ENCODE measurements at places on chromosomes 16 and 17. TPM values are rescaled to one million over a fixed set of nuclear protein-coding genes. Genes with fewer than 3 reads are reported as not detected.

Gene CHRNE
- total RNA-seq: 0.27 TPM

Gene C16orf95
- total RNA-seq: 12.2 TPM

Gene EFNB3
- total RNA-seq: not detected

Gene RND2
- total RNA-seq: not detected

Gene LGALS9B
- not detected for total RNA-seq

Gene CBX4
- total RNA-seq: 16.8 TPM

Gene SLC16A6
- 0.39 TPM for total RNA-seq

Gene TMEM106A
- 11.9 TPM for total RNA-seq

Gene OR4D2
- total RNA-seq: not detected

GRCh38 chr16:63453261-63453660 is 1417.0 kb upstream of the CDH8 start:
- DNase-seq: no peak

DNA sequence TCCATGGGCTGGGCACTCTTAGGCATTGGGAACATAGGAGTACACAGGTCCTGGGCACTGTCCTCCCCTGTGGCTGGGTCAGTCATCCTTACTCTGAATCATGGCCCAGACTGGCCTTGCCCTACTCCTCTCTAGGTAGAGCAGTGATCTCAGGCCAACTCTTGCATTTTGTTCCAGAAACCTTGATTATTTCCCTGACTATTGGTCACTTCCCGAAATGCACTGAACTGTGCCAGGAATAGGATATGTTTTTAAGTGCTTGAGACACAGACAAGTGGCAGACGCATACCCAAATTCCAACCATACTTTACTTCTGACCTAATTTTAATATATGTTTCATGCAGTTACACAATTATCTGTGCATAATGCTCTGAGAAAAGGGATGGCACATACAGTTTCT is 10.3 kb downstream of the KRABD2 start:
- DNase-seq: no peak

DNA sequence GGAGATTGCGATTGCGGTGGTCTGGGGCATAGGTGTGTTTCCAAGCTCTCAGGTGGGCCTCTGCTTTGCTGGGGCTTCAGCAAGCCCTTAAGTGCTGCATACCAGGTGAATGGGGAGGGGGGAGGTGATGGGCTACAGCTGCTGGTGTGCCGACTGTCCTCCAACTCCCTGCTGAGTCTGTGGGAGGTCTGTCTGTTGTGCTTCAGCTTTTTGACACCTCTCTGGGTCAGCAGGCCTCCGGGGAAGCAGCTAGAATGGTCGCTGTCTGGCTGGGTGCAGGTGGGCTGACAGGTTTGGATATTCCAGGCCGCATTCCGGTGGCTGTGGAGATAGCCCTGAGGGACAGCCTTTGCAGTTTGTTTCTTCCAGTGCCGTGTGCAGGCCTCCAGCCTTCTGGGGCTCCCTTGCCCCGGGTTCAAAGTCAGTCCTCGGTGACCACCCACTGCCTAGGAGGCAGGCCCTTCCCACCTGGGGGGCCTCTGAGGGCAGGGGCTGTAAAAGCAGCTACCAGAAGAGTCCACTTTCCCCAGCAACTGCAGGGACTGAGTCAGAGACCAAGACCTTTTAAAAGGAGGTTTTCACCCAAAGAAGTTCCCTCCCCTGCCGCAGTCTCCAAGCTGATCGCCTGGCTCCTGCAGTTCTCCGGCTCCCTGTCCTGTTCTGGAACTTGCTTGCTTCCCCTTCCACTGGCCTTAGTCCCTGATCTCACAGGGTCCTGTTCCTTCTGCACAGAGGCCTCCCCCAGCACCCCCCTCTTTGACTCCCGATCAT is 2.0 kb upstream of the TTYH2 start:
- no peak for DNase-seq

DNA sequence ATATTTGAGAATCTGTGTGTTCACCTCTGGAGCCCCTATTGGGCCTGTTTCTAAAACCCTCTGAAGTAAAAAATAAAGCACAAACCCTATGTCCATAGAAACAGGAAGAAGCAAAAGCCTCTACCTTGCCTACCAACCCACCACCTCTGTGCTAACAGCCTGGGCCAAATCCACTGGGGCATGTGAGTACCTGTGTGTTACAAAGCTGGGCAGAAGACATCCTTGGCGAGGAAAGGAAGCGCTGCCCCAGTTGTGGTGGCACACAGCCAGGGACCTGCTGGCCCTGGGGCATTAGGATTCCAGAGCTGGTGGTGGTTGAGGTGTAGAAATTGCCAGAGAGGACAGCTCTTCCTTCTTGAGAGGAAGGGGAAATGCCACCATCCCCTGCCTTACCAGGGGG is 30.0 kb downstream of the MYO18A start:
- no peak for DNase-seq

- no peak for DNase-seq
Observed at GRCh38 chr16:66399031-66399430, 28.1 kb upstream of the BEAN1 start.

DNA sequence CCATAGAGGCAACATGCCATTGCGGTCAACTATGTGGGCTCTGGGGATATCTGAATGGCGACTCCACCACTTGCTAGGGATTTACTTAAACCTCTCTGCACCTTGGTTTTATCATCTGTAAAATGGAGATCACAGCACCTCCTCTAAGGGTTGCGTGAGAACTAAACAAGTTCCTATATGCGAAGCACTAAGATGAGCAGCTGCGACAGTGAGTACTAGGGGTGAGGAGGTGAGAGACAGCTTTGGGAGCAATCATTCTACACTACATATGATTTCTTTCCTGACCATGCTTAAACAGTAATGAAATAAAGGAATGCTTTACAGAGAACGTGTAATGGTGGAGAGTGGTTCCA is 61.4 kb downstream of the CREBBP start:
- DNase-seq: no peak

DNA sequence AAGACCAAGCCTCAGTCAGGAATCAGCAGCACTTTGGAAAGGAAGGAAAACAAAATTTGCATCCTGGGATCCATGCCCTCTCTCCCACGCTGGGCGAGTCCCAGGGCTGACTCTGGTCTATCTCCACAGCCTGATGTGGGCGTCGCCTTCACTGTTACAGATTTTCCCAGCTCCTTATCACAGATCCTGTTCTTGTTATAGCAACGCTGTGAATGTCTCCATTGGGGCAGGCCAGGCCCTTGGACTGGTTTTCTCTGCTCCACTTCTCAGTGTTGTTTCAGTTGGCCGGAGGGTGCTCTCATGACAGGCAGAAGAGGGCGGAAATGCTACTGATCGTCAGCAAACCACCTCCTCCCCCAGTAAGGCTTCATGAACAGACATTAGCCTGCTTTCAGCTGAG is 127.9 kb upstream of the CDH11 start:
- no peak for DNase-seq

DNA sequence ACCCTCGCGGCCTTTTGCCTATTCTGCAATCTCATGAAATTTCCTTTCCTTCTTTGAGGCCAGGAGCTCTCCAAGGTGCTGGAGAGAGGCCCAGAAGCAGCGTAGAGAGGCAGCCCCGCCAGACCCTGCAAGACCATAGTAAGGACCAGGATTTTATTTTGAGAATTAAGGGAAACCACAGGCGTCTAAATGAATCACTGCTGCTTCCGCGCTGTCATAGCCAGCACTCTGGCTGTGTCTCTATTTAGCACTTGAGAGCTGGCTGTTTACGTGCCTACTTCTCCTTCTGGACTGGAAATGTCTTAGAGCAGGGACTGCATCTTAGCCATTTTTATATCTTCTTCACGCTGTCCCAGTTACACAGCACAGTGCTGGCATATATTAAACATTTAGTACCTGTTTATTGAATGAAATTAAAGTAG is 37.6 kb upstream of the PIRT start:
- no peak for DNase-seq

DNA sequence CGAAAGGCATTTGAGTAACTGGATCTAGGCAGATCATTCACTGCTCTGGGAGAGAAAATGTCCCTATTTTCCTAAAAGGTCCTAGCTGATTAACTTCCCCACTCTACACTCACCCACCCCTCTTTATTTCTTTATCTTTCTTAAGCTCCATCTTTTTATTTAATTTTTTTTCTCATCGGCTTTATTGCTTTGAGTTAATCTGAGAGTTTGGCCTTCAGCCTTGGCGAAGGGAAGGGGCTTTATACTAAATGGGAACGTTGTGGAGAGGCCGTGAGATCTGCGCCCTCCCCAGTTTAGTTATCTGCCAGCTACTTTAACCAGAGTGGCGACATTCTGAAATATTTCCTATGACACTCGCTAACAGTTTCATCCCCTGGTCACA is 882 bp upstream of the TOX3 start:
- no peak for DNase-seq

GRCh38 chr17:30165960-30166359 is 49.3 kb downstream of the NSRP1 start:
- DNase-seq: no peak

GRCh38 chr16:3564130-3564888 is 12.9 kb downstream of the NLRC3 start:
- no peak for DNase-seq

- no peak for DNase-seq
Observed at GRCh38 chr17:31486351-31487062, 95.0 kb downstream of the RAB11FIP4 start.

GRCh38 chr17:9279893-9280292 is 258.6 kb downstream of the NTN1 start:
- DNase-seq: no peak

DNA sequence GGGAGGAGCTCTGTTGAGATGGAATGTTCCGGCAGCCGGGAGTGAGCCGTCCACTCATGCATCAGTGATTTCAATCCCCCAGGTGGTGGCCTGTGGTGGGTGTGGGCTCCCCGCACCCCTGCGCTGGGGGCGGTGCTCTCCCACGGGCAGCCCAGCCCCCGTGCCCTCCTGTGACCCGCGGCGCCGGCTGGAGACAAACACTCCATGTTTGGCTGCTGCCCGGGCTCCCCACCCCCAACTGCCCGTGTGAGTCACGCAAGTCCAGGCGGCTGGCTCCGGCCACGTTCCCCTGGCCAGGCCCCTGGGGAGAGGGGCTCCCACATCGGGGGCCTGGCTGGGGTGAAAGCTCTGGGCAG is 29.4 kb downstream of the CACNA1H start:
- no peak for DNase-seq

- DNase-seq: no peak
Observed at GRCh38 chr17:55242476-55242875, 22.3 kb upstream of the HLF start.

DNA sequence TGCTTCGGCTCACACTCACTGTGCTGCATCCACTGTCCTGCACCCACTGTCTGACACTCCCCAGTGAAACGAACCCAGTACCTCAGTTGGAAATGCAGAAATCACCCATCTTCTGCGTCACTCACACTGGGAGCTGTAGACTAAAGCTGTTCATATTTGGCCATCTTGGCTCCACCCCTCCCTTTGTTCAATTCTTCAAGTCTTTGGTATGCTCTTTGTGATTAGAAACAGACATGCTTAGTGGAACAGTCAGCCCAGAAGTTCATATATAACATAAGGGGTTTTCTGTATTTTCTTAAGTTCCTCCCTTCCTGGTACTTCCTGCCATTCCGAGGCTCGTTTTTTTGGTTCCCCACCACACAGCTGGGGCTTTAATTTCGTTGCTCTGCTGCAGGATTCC is 398.5 kb upstream of the DYNLRB2 start:
- DNase-seq: no peak

DNA sequence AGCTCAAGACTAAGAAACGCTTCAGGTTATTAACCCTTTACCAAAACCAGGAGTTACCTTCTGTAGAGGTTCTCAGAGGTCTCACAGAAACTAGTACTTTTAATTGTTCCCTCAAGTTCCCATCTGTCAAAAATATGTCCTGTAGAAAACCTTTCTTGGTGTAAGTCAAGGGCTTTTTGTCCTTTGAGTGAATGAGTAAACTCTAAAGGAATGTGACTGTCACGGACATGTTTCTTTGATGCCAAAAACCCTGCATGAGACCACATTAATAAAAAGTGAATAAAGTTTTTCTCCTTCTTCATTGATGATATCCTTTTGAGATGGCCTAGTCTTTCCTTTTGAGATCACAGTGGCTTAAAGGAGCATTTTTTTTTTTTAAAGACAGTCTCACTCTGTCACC is 102.9 kb downstream of the NLK start:
- DNase-seq: no peak

GRCh38 chr17:34820248-34820801 is 140.9 kb downstream of the CCT6B start:
- DNase-seq: no peak

- DNase-seq: no peak
Observed at GRCh38 chr16:68374961-68375660, 64.3 kb downstream of the PRMT7 start.

- DNase-seq: no peak
Observed at GRCh38 chr16:79008869-79009179, 591.7 kb downstream of the MAF start.

GRCh38 chr17:77356109-77356689 is 215.4 kb downstream of the SEC14L1 start:
- no peak for DNase-seq

DNA sequence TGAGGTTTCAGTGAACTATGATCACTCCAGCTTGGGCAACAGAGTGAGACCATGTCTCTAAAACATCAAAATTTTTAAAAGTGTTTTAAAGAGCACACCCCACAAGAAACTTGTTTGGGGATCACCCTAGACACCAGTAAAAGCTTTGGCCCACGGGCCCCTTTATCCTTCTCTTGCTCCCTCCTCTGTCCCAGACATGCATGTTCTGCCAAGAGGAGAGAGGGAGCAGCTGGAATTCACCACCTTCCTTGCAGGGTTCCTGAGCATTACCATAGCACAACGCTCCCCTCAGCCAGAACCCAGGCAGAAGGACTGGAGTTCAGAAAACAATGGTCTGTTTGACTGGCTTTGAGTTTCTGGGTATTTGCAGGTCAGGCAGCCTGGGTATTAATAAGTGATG is 214.3 kb upstream of the CDH5 start:
- DNase-seq: no peak

DNA sequence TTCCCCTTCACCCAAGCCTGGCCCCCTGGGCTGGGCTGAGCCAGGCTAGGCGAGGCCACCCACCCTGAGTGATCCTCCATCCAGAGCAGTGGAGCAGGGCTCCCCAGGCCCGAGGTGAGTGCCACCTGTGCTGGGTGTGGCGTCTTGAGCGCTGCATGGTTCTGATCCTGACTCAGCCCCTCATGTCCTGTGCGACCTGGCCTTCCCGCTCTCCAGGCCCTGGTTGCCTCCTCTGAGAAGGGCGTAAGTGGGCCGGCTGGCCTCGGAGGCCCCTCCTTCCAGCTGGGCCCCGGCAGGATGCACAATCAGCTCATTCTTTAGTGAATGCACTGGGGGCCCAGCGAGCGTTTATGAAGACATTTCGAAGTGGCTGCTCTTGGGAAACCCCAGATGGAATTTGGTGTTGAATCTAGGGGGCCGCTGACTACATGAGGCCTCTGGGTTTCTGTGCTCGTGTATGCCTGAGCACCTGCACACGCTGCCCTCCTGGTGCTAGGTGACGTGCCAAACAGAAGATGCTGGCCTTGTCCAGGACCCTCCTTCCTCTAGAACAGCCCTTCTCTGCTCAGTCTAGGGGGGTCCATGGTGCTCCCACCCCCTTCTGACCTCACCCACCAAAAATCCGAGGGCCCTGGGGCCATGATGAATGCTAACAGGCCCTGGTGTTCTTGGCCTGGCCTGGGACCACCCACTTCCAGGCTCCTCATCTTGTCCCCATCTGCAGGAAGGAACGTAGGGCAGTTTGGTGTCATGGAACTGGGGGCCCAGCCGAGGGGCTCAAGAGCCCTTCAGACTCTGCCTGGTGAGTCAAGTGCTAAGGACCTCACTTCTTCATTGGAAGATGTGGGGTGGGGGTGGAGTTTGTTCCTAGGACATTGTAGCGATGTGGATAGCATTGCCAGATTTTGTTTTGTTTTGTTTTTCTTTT is 3.6 kb upstream of the TMEM92 start:
- no peak for DNase-seq

- DNase-seq: no peak
Observed at GRCh38 chr17:73156166-73156840, 8.5 kb upstream of the SSTR2 start.

Measured in activated naive CD4-positive, alpha-beta T cell treated with anti-CD3 and anti-CD28 coated beads, Interleukin-2, amount 50 U/mL, for 72 hours (primary cell).